ENCODE measurements at places on chromosomes 13 and 19.

DNA sequence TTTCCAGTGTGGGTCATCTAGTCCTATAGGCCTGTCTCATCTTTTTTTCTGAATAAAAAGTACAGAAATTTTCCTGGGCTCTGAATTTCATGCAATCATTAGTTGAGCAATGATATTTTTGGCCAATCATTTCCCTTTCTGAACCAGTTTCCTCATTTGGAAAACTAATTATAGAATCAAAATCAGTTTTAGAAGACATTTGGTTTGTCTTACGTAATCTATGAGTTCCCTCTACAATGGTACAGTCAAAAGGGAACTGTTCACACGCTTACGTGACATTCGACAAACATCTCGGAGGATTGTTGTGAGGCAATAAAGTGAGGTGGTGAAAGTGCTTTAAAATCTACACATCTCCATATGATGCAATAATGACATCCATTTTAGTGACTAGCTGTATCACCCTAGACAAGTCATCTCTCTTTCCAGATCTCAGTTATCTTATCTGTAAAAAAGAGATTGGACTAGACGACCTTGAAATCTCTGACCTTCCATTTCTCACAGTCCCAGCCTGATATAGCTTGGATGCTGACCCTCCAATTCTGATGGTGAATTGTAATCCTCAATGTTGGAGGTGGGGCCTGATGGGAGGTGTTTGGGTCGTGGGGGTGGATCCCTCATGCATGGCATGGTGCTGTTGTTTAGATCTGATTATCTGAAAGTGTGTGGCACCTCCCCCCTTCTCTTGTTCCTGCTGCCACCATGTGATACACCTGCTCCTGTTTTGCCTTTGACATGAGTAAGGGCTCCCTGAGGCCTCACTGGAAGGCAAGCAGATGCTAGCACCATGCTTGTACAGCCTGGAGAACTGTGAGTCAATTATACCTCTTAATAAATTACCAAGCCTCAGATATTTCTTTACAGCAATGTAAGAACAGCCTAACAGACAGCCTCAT, 26.7 kb downstream of the FLT1 start:
- DNase-seq = no peak

GRCh38 chr13:37473035-37473434, 125.5 kb downstream of the POSTN start:
- DNase-seq = no peak

DNA sequence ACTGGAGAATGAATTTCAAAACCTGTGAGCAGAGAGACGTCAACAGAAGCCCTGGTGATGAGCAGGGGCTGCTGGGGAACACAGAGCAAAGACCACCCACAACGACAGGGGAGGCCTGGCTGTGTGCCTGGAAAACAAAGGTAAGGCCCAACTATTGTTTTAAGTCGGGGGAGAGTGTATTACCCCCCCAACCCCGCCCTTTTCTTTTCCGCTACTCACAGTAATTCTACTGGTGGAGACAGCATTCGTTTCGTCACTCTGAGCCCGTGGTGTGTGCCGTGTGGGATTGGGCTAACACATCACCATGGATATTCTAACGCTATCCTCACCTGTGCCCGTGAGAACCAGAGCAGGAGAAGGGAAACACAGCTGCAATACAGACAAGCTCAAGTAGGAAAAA, 18.6 kb upstream of the ADPRHL1 start:
- no peak for DNase-seq

GRCh38 chr19:12984683-12985048, 10.6 kb upstream of the NFIX start:
- DNase-seq = no peak

DNA sequence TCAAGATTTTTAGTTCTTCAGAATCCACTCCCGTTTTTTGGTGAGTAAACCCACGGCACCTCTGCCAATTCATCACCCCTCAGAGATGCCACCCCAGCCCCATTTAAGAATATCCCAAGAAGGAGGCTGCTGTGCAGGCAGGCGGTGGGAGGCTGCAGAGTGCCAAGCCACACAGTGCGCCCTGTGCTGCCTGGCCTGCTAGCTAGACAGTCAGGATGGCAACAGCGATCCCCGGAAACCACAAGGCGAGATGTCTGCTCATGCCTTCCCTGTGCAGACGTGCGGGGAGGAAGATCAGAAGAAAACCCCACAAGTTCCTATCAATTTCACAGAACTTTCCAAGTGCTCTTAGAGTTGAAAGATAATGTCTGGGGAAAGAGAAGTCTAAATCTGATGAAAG, 64.8 kb upstream of the GPR183 start:
- DNase-seq = no peak

- no peak for DNase-seq
Measured at GRCh38 chr19:30217461-30217860, 154.7 kb upstream of the ZNF536 start.

- DNase-seq = no peak
Measured at GRCh38 chr13:76440568-76440967, 445.6 kb downstream of the KCTD12 start.

DNA sequence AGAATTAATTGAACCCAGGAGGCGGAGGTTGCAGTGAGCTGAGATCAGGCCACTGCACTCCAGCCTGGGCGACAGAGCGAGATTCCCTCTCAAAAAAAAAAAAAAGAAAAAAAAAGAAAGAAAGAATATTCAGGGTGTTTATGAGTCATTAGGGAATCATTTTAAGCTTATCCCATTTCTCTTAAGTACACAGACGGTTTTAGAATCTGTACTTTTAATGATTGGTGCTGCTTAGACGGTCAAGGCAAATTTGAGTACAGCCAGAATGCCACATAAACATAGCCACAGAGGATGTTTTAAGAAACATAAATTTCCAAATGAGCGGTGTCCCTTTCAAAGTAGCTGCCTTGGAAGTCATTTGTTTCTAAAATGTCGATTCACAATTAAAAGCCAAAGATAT, 2.6 kb downstream of the SPRYD7 start:
- DNase-seq = no peak

DNA sequence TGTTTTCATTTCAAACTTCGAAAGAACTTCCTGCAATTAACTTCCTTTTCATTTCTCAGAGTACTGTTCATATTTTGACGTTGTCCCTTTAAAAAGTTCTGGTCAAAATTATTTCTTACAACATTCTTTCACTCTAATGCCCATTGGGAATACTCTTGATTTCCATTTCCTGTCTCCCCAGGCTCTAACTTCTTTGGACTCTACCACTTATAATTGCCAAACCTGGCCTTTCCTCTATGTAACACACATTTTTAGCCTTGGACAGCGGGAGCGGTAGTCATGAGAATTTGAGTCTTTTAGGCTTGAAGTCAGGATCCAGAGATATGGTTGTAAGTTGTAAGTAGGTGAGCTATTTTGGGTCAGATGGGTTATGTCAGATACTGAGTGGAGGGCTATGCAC, 163.5 kb upstream of the SPRY2 start:
- no peak for DNase-seq

DNA sequence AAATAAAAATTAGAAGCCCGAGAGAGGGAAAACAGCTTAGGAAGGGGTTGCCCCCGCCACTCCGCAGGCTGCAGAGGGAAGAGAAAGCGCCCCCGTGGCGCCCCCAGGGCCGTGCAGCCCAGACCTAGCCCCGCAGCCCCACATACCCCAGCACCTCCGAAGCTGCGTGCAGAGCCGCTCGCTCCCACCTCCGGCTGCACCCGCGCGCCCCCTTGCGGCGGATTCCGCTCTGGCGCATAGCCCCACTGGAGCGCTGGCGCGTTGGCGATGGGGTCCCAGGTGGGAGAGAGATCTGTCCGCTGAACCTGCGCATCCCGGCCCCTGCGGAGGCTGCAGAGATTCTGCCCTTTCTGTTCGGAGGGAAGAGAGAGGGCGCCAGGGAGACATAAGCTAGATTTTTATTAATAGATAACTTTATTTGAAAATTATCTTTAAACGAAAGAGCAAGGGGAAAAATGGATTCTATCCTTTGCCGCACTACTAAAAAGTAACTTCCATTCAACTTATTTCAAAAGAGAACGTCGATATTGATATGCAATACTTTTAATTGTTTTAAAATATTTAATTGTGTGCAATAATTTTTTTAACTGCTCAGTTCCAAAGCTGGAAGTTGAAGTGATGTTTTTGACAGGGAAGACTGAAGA, 11.7 kb upstream of the CLN5 start:
- no peak for DNase-seq

- DNase-seq = no peak
Measured at GRCh38 chr13:48429886-48430285, 17.0 kb upstream of the LPAR6 start.

DNA sequence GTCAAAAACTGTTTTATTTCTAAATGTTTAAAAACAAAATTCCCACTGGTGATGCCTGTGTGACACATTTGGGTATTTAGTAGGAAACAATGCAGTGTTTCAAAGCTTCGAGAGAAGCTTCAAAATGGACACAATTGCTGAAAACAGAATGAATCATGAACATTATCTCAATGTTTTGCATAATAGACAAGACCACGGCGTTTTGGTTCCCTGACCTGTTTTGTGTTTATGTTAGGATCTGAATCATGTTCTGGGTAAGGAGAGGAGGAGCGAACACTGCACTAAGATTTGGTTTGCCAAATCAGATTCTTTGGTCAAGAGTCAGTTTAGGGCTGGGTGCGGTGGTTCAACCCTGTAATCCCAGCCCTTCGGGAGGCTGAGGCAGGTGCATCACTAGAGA, 42.2 kb downstream of the IFT88 start:
- no peak for DNase-seq

DNA sequence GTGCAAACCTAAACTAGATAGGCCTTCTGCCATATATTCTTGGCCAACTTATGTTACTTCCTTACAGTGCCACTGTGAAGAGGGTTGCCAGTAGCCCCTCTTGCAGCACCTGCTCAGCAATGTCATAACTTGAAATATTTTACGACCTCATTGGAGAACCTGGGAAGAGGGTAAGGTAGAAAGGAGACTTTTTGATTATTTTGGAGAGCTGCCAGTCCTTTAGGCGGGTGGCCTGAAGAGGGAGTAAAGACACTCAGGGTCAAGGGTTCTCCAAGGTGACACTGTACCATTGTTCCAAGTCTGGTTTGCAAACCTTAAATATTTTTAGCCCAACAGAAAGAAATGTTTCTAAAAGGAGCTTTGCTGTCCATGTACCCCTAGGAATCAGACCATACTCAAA, 118.3 kb downstream of the FLT1 start:
- DNase-seq = no peak

- DNase-seq = no peak
Measured at GRCh38 chr13:76693086-76693485, 193.1 kb downstream of the KCTD12 start.

DNA sequence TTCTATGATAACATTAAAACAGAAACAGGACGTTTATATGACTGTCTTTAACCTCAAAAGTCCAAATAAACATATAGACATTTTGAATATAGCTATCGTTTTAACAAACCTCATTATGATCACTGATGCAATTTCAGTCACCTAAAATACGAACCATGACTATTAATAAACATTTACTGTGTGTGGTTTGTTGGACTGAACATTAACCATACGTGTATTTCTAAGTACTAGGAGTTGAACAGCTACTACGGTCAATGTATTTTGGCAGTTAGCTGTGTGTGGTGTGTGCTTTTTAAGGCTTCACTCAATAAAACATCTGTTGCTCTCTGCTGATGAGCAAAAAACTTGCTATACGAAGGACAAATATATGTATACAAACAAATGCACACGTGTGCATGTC, 281.4 kb downstream of the ABCC4 start:
- DNase-seq = no peak

Measured in NCI-H1417 treated with DMSO at 0.1 percent for 48 hours (cell line).